ENCODE measurements at places on chromosomes 7 and 10.

DNA sequence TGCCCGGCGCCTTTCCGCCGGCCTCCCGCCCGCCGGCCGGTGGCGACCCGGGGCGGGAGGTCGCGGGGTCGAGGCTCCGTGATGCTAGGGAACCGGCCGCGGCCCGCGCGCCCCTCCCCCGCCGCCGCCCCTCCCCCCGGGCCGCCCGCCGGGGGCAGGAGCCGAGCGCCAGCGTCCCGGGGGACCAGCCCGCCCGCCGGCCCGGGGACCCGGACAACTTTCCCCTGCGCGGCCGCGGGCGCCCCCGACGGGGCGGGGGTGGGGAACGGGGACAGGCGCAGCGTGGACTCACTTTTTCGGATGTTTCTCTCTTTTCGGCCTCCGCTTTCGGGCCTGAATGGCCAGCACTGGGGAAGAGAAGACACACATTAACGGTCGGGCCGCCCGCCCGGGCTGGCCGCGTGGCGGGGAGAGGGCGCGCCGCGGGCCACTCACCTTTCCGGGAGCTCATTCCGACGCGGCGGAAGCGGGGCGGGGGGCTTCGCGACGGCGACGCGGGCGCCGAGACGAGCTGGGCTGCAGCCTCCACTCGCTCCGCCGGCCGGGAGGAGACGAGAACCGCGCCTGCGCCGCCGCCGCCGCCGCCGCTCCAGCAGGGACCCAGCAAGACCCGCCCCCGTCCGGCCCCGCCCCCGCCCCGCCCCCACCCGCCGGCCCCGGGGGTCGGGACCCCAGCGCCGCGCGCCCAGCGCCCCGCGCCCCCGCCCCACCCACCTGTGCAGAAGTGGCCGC lies at the start of gene SRPK2:
Gene SRPK2, minus strand, starts transcription at position 566 of the 732 bp plus-strand sequence.
- peak; percentile 42 for DNase-seq

DNA sequence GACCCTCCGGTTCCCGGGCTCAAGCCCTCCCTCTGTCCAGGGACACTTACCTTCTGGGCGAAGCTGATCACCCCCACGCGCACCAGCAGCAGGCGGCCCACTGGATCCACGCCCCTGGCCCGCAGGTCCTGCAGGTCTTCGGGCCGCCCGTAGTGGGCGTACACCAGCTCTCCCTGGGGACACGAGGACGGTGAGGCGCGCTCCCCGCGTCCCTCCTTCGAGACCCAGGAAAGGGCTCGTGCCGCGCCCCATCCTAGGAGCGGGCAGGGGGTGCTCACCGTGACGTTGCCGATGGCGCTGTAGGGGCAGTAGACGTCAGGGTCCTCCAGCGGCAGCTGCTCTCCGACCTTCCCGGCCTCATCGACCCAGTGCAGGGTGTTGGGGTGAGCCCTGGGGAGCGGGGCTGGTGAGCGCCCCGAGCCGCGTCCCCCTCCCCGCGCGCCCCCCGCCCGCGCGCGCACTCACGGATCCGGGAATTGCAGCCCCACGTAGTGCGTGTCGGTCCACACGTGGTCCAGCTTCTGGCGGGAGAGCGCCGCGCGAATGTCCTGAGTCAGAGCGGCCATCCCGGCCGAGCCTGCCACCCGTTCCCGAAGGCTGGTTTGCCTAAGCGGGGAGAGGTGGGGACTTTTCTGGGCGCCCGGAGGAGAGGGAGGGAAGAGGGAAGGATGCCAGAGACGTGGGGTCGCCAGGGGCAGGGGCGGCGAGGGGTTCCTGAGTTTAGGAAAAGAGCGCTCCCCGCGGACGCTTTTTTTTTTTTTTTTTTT lies 8.2 kb downstream of the TFR2 start:
- peak; percentile 18 for DNase-seq

DNA sequence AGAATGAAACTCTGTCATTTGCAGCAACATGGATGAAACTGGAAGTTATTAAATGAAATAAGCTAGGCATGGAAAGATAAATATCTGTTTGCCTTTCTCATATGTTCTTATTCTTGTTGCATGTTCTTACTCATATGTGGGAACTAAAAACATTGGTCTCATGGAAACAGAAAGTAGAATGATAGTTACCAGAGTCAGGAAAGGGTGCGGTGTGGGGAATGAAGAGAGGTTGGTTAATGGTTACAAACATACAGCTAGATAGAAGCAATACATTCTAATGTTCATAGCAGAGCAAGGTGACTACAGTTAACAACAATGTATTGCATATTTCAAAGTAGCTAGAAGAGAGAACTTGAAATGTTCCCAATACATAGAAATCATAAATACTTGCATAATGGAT lies 105.1 kb downstream of the FAM107B start:
- no peak for DNase-seq

GRCh38 chr10:81303656-81304055 lies 571.3 kb upstream of the NRG3 start:
- no peak for DNase-seq

DNA sequence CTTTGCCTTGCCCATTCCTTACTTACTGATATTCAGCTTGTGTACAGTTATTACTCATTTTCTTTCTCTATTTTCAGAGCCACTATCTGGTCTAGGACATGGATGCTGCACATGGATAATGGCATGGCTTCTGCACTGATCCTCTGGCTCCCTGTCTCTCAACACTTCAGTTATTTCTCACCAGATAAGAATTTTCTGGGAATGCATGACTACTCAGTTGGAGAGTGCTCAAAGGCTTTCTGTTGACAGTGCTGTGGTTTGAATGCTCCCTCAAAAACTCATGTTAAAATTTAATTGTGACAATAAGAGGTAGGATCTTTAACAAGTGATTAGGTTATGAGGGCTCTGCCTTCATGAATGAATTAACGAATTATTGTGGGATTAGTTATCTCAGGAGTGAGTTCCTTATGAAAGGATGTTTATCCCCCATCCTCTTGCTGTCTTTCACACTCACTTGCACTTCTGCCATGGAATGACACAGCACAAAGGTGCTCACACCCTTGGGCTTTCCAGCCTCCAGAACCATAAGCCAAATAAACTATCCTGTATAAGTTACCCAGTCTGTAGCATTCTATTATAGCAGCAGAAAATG lies 16.1 kb upstream of the PIK3CG start:
- DNase-seq: no peak

- no peak for DNase-seq
Measured at GRCh38 chr10:119653209-119653608, 2.0 kb downstream of the BAG3 start.

Data from activated T-cell treated with anti-CD3 and anti-CD28 coated beads for 4 hours (primary cell).